ENCODE measurements at places on chromosomes 16 and 17. TPM values are rescaled to one million over a fixed set of nuclear protein-coding genes. Genes with fewer than 3 reads are reported as not detected.

- DNase-seq: no peak
Measured at GRCh38 chr17:72414967-72415853, 294.4 kb downstream of the SOX9 start.

DNA sequence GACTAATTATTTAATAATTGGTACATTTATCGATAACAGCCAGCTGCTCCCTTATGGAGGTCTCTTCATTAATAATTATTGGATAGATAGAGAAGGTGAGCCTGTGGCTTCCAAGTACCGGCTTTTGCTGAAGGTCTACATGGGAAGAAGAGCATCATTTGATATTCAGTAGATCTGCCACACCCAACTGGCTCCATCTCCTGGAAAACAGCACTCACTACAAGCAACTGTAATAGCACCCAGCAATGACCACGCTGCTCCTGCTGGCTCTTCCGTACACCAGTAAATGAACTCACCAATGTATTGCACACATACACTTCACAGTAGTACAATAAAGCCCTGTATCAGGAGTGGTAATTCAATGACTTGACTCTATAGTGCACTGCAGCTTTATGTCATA lies 19.5 kb downstream of the MARVELD3 start:
- no peak for DNase-seq

SERPINF2 gene
- 1.6 TPM for total RNA-seq

DNA sequence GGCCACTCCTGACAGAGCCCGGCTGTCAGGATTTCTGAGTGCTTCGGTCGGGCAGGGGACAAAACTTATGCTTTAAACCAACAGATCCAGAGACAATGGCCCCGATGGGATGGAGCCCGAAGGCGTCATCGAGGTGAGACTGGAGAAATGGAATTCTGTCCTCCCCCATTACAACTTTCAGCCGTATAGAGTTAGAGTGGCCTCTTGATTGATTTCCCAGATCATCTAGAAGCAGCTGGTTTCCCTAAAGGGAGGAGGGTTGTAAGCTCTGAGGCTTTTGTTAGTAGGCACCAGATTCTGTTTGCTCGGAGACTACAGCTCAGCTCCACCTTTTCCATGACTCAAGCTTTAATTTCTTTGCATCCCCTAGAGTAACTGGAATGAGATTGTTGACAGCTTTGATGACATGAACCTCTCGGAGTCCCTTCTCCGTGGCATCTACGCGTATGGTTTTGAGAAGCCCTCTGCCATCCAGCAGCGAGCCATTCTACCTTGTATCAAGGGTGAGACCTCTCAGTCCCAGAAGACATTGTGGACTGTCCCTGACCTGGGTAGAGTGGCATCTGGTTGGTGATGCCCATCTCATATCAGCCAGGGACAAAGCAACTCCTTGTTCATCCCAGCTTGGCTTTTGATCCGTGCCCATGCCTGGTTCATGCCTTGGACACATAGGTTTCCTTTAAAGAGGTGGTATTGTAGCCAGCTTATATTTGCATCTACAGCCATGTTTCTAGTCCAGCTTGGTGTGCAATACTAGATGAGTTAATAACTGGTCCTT lies 5.1 kb upstream of the CD68 start:
- DNase-seq: no peak

- DNase-seq: no peak
Measured at GRCh38 chr17:47830396-47831002, 842 bp downstream of the MRPL10 start.

MPV17L gene
- total RNA-seq: 5.4 TPM

GRCh38 chr17:42179911-42180410 lies 981 bp downstream of the KCNH4 start:
- DNase-seq: peak; percentile 85

TEX19 gene
- total RNA-seq: 1.4 TPM

GINS2 gene
- 38.0 TPM for total RNA-seq

DNA sequence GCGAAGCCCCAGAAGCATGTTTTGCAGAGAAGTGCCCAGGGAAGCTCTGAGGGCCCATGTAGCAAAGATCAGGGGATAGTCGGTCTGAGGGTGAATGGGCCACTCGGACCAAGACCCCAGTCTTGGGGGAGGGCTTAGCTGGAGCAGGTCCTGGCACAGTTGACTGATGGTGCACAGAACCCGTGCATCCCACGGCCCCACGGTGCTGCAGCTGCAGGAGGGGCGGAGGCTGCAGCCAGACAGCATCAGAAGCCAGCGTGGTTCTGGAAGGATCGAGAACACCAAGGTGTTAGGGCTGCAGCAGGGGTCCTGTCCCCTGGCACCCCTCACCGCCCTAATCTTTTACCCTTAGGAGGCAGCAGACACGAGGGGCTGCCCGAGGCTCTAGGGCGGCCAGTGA lies 6.5 kb upstream of the MC1R start:
- no peak for DNase-seq

DNA sequence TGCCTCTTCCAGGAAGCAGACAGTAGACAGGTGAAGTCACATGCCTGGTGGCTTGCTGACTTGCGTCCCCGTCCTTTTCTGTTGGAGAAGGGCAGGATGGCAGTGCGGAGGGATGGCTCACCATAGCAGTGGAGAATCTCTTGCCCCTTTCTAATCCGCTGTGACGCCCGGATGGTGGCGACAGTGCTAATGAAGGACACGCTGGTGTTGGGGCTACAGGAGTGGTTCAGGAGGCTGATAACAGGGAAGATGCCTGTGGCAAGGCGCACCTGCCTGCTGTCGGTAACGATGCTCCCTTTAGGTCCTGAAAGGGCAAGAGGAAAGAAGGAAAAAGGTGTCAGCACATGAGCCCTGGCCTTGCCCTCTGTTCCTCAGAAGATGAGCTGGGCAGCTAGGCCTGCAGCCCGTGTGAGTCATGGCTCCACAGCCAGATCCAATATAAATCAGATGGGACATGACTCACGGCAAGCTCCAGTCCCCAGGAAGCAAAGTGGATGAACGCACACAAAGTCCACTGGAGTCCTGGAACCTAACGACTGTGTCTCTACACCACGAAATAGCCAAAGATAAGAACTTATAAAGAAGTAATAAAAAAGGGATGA lies 25.5 kb downstream of the SERPINF1 start:
- no peak for DNase-seq

SHCBP1 gene
- 15.7 TPM for total RNA-seq

CACNG3 gene
- not detected for total RNA-seq

BCL7C gene
- 20.3 TPM for total RNA-seq

GRCh38 chr16:3696425-3697218 lies 20.7 kb downstream of the TRAP1 start:
- DNase-seq: no peak

SDR42E2 gene
- 0.13 TPM for total RNA-seq

DNA sequence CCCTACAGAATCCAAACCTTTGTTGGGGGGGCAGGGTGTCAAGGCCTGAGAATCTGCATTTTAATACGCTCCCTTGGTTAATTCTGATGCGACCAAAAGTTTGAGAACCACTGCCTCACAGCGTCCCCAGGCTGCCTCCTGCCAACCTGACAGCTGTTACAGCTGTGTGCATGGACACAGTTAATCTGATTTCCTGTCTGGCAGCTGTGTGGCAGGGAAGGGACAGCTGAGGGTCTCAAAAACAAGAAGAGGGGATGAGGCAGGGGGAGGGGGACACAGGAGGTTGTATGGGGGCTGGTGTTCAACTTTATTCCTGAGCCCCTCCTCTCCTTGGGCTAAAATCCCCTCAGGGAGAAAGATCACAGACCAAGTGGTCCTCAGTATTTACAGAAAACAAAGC lies 17.5 kb downstream of the HDAC5 start:
- DNase-seq: no peak

- no peak for DNase-seq
Measured at GRCh38 chr17:72422204-72422504, 301.3 kb downstream of the SOX9 start.

- DNase-seq: no peak
Measured at GRCh38 chr17:51016099-51016498, 104.6 kb downstream of the SPAG9 start.

- no peak for DNase-seq
Measured at GRCh38 chr17:73365906-73366623, 54.3 kb upstream of the CDC42EP4 start.

SLC12A3 gene
- not detected for total RNA-seq

XYLT1 gene
- total RNA-seq: 25.0 TPM

DNA sequence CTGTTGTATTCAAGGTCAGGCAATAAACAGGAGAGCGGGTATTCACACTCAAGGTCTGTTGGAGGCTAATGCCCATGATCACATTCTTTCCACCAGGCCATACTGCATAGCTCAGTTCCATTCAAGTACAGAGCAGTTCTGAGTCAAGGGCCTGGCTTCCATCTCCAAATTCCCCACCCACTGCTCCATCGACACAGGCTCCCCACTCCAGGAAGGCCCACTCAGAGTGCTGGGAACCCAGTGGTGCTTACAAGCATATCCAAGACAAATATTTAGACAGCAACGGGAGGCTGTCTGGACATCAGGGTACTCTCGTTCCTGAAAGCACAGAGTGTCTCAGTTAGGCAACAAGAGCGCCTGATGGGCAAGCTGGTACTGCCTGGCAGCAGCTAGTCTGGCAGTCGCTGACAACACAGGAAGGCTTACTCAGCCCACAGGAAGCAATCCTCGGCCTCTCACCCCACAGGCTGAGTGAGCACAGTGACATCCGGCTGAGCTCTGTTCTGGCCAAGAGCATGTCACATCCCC lies 40.9 kb downstream of the RFFL start:
- no peak for DNase-seq

PSMB10 gene
- 34.8 TPM for total RNA-seq

- DNase-seq: peak; percentile 31
Measured at GRCh38 chr17:39979893-39980350, 685 bp upstream of the PSMD3 start.

DNA sequence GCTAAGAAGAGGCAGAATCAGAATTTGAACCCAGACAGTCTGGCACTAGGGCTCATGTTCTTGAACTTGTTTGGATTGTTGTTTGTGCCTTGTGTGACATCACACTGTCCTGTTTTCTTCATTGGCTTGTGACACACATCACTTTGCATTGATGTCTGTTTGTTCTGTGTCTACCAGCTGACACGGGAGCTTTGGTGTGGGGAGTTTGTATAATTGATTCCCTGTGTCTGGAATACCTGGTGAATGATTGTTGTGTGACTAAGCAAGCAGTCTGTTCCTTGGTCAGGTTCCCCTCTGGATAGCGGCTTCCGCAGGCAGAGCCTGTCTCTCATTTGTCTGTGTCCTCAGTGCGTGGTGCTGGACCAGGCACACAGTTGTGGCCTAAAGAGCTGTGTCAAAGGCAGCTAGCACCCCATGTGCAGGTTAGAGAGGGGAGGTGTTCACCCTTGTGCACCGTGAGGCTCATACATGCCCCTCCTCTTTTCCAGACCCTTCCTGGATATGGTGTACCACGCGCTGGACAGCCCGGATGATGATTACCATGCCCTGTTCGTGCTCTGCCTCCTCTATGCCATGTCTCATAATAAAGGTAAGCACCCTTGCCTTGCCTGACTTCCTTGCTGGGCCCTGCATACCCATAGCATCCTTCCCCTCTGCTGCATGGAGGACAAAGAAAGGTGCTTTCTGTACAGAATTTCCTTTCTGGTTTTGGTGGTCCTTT lies 80.1 kb downstream of the CLEC16A start:
- DNase-seq: no peak

DNA sequence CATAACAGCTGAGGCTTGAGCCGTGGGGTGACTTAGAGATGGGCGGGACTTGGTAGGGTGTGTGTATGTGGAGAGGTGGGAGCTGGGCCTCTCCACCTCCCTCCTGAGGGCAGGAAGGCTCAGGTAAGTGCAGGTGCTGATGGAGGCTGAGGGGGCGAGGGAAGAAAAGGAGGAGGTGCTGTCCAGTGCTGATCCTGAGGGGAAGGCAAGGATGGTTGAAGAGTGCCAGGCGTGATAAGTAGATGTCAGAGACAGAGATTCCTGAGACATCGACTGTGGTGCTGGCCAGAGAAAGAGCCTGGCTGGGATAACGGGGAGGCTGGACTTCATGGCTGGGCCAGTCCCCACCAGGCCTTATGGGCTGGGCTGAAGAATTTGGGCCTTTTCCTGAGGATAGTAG lies 159.1 kb downstream of the SDK2 start:
- DNase-seq: no peak

ARL6IP1 gene
- total RNA-seq: 151 TPM

- DNase-seq: no peak
Measured at GRCh38 chr16:68298907-68299561, 11.7 kb downstream of the SLC7A6OS start.

DNA sequence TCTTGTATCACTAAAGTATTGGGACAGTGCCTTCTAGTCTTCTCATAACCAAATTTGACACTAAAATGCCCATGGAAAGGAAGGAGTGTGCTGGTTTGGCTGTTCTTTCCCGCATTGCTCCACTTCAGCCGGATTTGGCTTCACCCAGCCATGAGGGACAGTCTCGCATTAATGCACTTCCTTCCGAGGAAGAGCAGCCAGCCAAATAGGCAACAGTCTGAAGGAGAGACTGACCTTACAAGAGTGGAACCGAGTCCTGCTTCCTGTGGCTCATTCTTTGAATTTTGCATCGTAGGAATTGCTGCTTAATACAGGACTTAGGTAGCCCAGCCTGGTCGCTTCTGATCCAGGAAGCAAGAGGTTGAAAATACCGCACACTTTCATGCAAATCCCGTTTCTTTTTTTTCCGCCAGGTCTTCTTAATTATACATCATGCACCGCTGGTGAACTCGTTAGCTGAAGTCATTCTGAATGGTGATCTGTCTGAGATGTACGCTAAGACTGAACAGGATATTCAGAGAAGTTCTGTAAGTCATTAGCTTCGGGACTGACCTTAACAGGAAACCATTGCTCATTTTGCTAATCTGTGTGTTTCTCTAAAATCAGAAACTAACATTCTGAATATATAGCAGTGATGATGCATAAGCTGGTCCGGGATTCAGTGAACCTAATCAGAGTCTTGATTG lies 38.2 kb downstream of the CLEC16A start:
- DNase-seq: no peak

- DNase-seq: no peak
Measured at GRCh38 chr17:2856727-2857126, 60.5 kb downstream of the RAP1GAP2 start.

LUC7L3 gene
- 182 TPM for total RNA-seq

KRTAP4-6 gene
- total RNA-seq: not detected

GRCh38 chr17:58242171-58242784 lies 3.9 kb downstream of the LPO start:
- peak; percentile 50 for DNase-seq

AATF gene
- total RNA-seq: 61.0 TPM

CD19 gene
- total RNA-seq: 2.5 TPM

DNA sequence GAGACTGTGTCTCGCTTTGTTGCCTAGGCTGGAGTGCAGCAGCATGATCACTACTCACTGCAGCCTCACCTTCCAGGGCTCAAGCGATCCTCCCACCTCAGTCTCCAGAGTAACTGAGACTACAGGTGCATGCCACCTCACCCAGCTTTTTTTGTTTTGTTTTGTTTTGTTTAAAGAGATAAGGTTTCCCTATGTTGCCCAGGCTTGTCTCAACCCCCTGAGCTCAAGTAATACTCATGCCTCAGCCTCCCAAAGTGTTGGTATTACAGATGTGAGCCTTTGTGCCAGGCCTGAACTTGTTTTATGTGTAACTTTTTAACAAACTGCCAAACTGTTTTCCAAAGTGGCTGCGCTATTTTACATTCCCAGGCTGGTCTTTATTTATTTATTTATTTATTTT lies 41.8 kb upstream of the NUDT7 start:
- DNase-seq: no peak

GRCh38 chr17:34442387-34443111 lies 79.5 kb upstream of the CCL1 start:
- no peak for DNase-seq

- no peak for DNase-seq
Measured at GRCh38 chr16:49548325-49548970, 174.8 kb downstream of the C16orf78 start.
